ENCODE measurements at places on chromosomes 5 and 9.

- no peak for DNase-seq
- peaks cover 5% of the 10 kb centered on the region for H3K27me3 ChIP-seq
- H3K4me1 ChIP-seq: peaks cover 26% of the 10 kb centered on the region
- peaks cover 3% of the 10 kb centered on the region for H3K36me3 ChIP-seq
- H3K27ac ChIP-seq: peak overlapping the region; percentile 33
- no peak overlapping the region for H3K4me3 ChIP-seq
Measured at GRCh38 chr9:121750715-121751623, 99.5 kb downstream of the DAB2IP start.

GRCh38 chr9:110224583-110224982, 16.6 kb upstream of the C9orf152 start:
- no peaks in the 10 kb centered on the region for H3K4me1 ChIP-seq
- no peak overlapping the region for H3K27ac ChIP-seq
- DNase-seq: no peak
- no peak overlapping the region for H3K4me3 ChIP-seq
- peaks cover 7% of the 10 kb centered on the region for H3K27me3 ChIP-seq

DNA sequence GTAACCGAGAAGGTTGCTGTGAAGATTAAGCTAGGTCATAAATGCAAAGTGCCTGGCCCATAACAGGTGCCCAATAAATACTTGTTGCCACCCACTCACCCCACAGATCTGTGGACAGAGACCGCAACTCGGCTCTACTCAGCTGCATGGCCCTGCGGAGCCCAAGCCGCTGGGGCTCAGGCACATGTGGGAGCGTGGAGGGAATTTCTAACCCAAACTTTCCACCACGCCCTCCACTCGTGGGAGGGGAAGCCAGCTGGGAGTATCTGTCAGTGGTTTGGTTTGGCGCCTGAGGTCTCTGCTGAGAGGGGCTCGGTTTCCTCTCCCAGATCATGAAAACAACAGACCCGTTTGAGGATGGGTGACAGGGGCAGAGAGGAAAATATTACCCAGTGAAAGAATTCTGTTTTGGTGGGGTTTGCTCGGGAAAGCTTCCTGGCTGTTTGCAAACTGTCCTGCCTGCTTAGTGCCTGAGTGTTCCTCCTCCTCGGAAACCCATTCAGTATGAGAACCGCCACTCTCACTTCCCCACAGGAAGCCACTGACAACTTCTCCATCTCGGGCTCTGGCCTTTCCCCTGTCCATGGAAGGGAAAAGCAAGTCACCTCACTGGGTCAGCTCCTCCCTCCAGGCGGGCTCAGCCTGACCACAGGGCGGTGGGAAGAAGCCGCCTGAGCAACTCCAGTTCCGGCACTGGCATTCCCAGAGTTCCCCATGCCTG, 60.1 kb downstream of the RGS3 start:
- DNase-seq: no peak
- H3K4me3 ChIP-seq: no peak overlapping the region
- peaks cover 61% of the 10 kb centered on the region for H3K4me1 ChIP-seq
- H3K27ac ChIP-seq: no peak overlapping the region
- no peaks in the 10 kb centered on the region for H3K36me3 ChIP-seq
- peaks cover 4% of the 10 kb centered on the region for H3K27me3 ChIP-seq

DNA sequence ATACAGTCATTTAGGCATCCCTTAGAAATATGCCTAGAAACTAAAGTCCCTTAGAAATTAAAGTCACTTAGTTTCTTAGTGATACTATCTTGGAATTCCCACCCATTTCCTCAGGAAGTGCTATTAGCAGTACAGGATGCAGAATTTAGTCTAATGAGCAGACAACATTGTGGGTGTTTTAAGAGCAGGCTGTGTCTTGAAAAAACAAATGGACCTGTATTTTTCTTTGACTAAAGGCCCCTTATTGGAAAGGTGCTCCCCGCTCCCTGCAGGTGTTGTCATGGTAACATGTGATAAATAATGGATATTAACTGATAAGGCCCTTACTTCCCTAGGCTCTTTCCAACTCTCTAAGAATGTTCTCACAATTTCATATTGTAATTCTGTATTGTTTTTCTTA, 38.8 kb upstream of the STARD4 start:
- no peak for DNase-seq
- H3K4me3 ChIP-seq: no peak overlapping the region
- H3K27me3 ChIP-seq: peaks cover 4% of the 10 kb centered on the region
- peaks cover 20% of the 10 kb centered on the region for H3K4me1 ChIP-seq
- H3K36me3 ChIP-seq: no peaks in the 10 kb centered on the region

DNA sequence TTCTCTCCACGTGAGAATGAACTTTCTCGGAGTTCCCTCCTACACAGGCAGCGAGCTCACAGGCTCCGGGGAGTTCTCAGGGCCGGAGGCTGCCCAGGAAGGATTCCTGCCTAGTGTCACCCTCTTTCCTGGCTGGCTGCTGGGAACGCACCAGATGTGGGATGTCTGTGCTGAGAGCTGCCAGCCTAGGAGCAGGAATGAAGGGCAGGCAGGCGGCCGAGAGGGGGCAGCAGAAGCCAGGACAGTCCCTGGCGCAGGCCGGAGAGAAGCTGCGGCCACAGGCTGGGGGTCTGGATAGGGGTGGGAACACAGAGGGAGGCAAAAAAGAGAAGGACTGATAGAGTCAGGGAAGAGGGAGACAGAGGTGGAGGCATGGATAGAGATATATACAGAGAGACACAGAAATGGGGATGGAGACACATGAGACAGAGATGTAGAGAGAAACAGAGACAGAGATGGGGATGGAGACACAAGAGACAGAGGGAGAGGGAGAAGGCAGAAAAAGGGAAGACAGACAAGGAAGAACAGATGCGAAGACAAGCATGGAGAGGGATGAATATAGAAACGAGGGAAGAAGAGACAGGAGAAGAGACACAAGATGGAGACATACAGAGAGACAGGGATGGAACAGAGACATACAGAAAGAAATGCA, 25.3 kb upstream of the ENHO start:
- H3K27ac ChIP-seq: peak overlapping the region; percentile 16
- peak; percentile 87 for DNase-seq

- H3K27ac ChIP-seq: no peak overlapping the region
- H3K27me3 ChIP-seq: no peaks in the 10 kb centered on the region
- peaks cover 27% of the 10 kb centered on the region for H3K36me3 ChIP-seq
- DNase-seq: no peak
- no peaks in the 10 kb centered on the region for H3K4me1 ChIP-seq
Measured at GRCh38 chr5:142141463-142141862, 32.9 kb downstream of the NDFIP1 start.

DNA sequence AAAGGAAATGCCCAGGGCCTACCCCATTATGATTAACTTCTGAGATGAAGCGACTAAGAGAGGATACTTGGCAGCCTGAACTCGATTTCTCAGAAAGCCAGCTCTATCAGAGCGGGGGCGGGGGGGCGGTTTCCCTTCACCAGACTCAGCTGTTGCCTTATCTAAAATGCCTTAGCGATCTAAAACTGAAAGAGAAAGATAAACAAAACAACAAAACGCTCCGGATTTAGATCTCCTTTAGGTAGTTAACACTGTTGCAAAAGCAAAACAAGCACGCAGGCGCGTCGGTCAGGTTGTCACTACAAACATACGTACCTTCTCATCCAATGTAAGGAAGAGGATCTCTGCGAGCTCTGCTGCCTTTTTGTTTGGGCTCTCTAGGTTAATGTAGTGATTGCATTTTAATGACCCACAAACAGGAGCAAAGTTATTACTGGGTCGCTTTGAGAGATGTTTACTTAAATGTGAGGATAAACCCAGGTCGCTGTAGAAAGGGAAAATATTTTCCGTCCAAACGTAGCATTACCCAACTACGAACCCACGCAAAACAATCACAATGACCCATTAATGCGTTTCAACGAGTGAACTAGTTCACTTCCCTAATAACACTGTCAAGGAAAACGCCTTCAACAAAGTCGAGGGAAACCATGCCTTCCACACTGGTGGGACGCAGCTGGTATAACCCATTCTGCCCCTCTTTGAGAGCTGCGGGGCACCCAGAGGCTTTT, 982 bp downstream of the EPB41L4A start:
- H3K36me3 ChIP-seq: no peaks in the 10 kb centered on the region
- H3K4me1 ChIP-seq: peaks cover 11% of the 10 kb centered on the region
- DNase-seq: peak; percentile 18
- H3K4me3 ChIP-seq: peak overlapping the region; percentile 84
- H3K27me3 ChIP-seq: peaks cover 92% of the 10 kb centered on the region

DNA sequence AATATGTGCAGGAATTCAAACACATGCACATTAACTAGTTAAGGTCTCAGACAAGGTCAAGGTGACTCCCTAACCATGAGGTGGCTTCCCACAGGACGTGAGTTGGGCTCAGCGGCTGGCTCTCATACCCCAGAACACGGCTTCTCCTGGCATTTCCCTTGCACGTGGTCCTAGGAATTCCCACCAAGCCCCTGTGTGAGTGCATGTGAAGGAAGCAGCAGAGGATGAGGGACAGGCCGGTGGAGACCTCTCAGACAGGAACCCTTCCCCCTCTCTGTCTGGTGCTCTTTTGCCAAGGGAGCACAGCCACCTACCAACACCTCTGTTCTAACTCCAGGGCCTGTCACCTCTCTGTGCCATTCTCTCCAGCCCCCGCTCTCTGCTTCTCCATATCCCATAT, 271.0 kb downstream of the FSTL4 start:
- peak overlapping the region; percentile 67 for H3K27ac ChIP-seq
- H3K4me1 ChIP-seq: peaks cover 38% of the 10 kb centered on the region
- no peak for DNase-seq
- H3K27me3 ChIP-seq: peaks cover 19% of the 10 kb centered on the region

GRCh38 chr5:131463656-131464055, 171.4 kb downstream of the RAPGEF6 start:
- H3K4me1 ChIP-seq: no peaks in the 10 kb centered on the region
- peaks cover 44% of the 10 kb centered on the region for H3K36me3 ChIP-seq
- DNase-seq: no peak

- H3K27me3 ChIP-seq: no peaks in the 10 kb centered on the region
- no peak overlapping the region for H3K27ac ChIP-seq
- H3K4me1 ChIP-seq: peaks cover 10% of the 10 kb centered on the region
- peaks cover 40% of the 10 kb centered on the region for H3K36me3 ChIP-seq
- no peak for DNase-seq
Measured at GRCh38 chr5:140253985-140254384, 48.9 kb downstream of the PFDN1 start.

DNA sequence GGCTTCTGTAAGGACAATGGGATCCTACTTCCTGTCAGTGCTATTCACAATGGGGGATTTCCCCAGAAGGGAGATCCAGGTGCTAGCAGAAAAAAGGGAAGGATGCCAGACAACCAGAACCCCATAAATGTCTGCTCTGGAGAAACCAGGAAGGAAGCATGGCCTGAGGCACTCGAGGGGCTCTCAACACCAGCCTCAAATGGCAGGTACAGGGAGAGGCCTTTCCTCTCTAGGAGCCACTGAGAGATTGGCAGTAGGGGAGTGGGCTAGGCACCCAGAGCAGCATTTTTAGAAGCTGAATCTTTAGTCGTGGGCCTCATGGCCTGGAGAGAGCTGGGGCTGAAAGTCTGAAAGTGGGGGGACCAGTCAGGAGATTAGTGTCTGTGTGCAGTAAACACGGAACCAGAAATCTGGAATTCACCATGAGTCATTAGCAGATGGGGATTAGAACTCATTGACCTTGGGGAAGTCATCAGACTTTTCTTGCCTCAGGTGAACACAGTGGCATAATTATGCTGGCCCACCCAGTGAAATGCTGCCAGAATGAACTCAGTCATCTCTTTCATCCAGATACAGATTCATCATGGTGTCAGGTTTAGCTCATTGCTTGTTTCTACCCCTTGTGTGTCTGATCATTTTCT, 28.3 kb downstream of the ARHGEF28 start:
- H3K36me3 ChIP-seq: no peaks in the 10 kb centered on the region
- no peak for DNase-seq
- H3K27me3 ChIP-seq: peaks cover 17% of the 10 kb centered on the region
- H3K27ac ChIP-seq: no peak overlapping the region

DNA sequence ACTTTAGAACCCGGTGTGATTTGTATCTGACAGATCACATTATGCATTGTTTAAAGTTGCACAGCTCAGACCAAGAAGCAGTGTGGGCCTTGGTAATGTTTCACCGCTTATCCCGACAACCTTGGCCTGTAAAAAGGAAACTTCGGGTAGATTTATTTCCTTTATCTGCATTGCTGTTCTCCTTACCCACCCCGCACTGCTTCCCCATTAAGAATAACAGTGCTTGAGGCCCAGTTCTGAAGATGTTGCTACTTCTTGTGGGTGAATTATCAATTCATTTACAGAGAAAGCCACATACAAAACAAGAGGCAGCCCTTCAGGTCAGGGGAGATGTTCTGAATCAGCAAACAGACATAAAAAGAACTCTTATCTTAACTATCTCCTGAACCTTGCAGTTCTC, 8.4 kb downstream of the SMARCA2 start:
- no peaks in the 10 kb centered on the region for H3K36me3 ChIP-seq
- DNase-seq: no peak
- peaks cover 13% of the 10 kb centered on the region for H3K27me3 ChIP-seq
- no peak overlapping the region for H3K27ac ChIP-seq
- no peak overlapping the region for H3K4me3 ChIP-seq

DNA sequence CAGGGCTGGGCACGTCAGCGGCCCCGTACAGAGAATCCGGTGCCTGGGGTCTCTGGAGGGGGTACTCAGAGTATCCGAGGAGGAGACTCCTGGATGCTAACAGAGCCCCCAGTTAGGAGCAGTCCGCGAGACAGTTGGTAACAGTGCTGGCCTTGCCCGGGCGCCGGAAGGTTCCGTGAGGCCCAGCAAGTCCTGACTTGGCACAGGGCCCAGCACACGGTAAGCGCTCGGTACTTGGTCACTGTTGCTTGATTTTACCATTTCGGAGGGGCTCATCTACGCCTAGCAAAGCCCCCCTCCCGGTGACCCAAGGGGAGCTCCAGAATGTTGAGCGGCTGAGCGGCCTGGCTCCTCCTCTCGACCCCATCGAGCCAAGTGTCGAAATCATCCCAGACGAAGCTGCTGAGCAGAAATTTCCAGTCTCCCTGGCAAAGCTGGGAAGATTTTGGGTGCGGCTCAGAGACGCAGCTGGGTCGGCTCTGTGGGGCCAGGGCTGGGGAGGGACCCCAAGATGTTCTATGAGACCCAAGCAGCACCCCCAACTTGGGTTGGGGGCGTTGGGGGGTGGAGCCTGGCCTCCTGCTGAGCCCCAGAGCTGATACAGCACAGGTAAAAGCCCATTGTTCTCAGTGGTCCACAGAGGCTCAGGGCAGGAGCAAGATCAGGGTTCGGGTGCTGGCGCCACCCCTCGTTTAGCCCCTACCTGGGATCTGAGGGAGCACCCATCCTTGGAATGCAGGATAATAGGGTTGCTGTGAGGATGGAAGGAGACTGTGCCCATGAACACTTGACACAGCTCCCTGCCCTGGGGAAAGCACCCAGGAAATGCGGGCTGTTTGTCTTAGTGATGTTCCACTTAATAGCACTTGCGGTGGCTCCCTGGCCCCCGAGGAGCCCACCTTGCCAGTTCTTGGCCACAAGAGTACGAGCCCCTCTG, 137.2 kb downstream of the C9orf50 start:
- peak overlapping the region; percentile 20 for H3K4me3 ChIP-seq
- H3K27ac ChIP-seq: peak overlapping the region; percentile 88
- H3K4me1 ChIP-seq: peaks cover 83% of the 10 kb centered on the region
- peaks cover 7% of the 10 kb centered on the region for H3K27me3 ChIP-seq
- DNase-seq: peak; percentile 50
- no peaks in the 10 kb centered on the region for H3K36me3 ChIP-seq
